Glomerular endothelial cell (primary cell): ENCODE measurements at places on chromosomes 12 and 14.

DNA sequence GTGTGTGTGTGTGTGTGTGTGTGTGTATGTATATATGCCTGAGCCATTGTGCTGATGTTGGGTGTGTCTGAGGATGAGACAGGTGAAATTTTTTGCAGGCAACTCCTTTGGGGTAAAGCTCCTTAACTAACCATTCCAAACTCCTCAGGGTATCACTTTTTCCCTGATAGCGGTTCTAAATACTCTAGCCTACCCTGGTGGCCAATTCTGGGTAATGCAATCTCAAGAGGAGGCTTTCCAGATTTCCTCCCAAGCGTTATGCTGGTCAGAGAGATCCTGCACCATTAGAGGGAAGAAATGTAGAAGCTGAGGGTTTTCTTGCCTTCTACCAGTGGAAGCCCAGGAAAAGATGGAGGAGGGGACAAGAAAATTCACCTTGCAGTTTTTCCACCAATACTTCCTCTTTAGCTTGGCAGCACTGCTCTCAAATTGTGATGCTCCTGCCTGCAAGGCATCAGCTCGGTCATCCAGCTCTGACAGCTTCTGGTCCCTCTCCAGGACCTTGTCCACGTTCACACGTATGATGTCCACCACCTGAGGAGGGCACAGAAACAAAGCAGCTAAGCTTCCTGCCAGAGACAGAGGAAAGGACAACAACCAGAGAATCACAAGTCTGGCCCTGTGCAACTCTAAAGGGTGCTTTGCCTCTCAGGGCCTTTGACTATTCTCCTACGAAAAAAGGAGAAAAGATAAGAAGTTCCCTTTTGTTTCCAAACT, 4.9 kb downstream of the VAMP1 start:
- DNase-seq, result peak; percentile 66

- DNase-seq, result no peak
Measured at GRCh38 chr12:55797068-55797467, 20.5 kb downstream of the SARNP start.

DNA sequence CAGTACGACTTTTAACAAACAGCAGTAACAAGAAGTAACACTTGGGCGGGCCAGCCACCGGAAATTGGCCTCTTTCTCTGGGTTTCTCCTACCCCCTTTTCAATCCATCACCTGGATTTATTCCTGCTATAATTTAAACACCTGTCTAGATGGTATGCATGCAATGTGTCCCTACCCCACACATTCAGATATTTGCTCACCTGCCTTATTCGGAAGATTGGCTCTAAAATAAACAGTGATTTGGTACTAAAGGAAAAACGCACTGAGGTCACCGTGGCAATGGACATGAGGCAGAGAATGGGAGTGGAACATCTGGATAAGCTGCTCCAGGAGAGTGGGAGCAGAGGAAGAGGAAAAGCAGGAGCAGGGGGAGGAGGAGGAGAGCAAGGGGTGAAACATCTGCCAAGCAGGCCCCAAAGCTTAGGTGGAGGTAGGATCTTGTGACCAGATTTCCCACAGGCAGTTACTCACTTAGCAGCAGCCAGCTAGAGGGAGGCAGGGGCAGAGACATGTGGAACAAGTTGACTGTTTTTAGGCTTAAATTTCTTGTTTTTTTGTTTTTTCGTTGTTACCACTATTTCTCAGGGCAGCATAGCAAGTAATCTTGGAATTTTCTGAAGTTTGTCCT, 150.9 kb downstream of the TTLL5 start:
- DNase-seq, result no peak

- DNase-seq, result no peak
Measured at GRCh38 chr14:77529963-77530362, 31.3 kb upstream of the ISM2 start.

DNA sequence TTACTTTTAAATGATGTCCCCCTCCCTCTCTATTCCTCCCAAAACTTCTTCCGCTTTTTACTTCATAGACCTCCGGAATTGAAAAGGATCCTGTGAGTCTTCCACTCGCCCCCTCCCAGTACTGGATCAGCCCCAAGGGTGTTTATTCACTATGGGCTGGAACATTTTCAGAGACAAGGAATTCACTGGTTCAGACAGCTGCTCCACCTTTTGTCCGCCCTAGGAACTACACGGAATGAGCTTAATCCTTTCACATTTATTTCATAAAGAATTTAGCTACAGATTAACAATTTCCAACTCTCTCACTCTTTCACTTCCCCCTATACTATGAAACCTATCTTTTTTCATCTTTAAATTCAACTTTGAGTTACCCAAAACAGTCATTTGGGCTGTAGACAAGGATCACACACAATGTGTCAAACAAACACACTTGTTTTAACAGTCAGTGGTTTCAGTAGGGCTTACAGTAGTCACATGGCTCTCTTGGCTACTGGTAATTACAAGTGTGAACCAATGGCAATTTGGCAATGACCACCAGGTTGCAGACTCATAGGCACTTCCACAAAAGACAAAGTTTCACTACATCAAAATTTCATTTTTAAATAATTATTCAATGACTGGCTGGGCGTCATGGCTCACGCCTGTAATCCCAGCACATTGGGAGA, 20.6 kb downstream of the CNIH1 start:
- peak; percentile 29 for DNase-seq
